ENCODE measurements at places on chromosomes 6 and 20.

GRCh38 chr6:138465007-138465645 lies 34.2 kb downstream of the NHSL1 start:
- DNase-seq = no peak

GRCh38 chr20:4798010-4798409 lies 76.3 kb downstream of the PRND start:
- DNase-seq = no peak

GRCh38 chr6:25404693-25405169 lies 125.6 kb downstream of the CARMIL1 start:
- DNase-seq = no peak

GRCh38 chr20:36399147-36399968 lies 93.2 kb downstream of the DLGAP4 start:
- DNase-seq = peak; percentile 42

GRCh38 chr6:44248579-44248978 lies 1.7 kb downstream of the HSP90AB1 start:
- DNase-seq = no peak

- DNase-seq = no peak
These were observed 93.6 kb upstream of the AGPAT4 start for GRCh38 chr6:161367472-161367871.

GRCh38 chr6:34272013-34272926 lies 23.5 kb upstream of the SMIM29 start:
- no peak for DNase-seq

DNA sequence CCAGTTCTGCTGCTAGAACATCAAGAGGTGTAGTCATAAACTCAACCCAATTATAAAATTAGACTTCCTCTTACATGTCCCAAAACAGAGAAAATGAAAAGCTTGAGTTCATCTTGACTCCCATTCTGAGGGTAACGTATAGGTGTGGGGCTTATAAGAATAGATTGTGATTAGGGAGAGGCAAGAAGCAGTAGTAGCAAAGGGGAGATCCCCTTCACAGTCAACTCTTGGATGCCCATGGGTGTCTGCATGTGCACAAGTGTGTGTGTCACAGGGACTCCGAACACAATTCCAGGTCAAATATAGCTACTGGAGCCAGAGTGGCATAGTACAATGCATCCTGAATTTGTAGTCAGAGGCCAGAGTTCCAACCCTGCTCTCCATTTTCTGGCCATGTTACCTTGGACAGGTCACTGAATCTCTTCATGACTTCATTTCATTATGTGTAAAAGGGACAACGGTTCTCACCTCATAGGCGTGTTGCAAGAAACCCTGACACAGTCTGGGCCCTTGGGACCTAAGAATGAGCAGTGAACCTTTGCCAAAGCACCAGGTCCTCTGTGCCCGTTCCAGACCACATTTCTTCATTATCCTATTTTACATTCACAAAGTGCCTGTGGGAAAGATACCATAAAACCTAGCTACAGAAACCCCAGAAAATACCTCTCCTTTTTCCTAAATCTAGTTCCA lies 11.8 kb downstream of the GSTA4 start:
- DNase-seq = no peak

- no peak for DNase-seq
These were observed 81.2 kb downstream of the UNC5CL start for GRCh38 chr6:40957616-40958492.

GRCh38 chr6:30411515-30412207 lies 66.7 kb downstream of the RPP21 start:
- DNase-seq = peak; percentile 25

DNA sequence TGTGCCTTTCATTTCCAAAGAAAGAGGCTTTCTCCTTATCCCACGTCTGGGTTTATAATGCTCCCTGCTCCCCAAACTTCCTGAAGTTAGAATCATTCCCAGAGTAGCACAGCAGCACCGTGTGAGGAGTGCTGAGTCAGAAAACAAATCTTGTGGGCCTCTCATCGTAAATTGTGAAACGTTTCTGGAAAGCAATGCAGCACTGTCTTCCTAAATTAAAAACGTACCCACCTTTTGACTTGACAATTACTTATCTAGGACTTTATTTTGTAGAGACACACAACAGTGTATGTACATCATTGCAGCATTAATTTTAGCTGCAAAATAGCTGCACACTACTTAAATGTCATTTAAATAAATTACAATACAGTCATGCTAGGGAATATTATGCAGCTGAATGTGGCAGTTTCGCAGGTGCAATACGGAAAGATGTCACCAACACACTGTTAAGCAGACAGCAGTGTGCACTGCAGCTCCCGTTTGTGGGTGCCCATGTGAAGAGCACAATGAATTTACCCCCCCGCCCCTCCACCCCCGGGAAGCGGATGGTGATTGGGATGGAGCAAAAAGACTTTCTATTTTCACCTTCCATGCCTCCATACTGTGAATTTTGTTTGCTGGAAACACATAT lies 30.8 kb downstream of the RRBP1 start:
- DNase-seq = no peak

DNA sequence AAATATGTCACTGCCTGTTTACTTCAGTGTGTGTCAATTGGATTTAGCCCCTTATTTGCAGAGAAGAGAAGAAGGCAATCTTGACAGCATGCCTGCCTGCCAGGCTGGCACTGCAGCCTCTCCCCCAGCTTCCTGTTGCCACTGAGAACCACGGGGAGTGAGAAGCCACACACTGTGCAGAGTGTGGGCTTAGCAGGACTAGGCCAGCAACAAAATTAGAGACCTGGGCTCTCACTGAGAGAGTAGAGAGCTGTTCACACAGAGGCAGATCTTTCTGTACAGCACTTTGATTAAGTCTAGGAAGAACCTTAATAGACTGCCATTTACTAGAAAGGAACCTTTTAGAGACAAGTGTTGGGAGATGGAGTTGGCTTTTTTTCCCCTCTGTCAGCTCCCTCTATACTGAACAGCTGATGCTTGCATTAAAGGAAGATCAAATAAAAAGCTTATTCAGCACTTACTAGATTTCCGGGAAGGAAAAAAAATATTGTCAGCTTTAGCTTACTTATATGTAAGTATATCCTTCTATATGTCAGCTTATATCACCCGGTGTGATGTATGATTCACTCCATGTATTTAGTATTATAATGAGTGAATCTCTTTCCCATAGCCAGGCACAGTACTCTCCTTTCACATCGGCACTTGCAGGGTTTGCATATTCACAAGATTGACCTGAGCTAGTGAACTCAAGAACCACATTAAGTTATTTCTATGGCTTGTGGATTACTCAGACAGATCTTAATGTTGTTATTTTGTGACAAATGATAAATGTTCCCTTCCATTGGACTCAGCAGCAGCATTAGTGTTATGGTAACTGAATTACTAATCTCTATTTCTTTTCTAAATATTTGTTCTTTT lies 851.0 kb upstream of the EPHA7 start:
- peak; percentile 39 for DNase-seq

- no peak for DNase-seq
These were observed 690 bp downstream of the IFNGR1 start for GRCh38 chr6:137218473-137218916.

DNA sequence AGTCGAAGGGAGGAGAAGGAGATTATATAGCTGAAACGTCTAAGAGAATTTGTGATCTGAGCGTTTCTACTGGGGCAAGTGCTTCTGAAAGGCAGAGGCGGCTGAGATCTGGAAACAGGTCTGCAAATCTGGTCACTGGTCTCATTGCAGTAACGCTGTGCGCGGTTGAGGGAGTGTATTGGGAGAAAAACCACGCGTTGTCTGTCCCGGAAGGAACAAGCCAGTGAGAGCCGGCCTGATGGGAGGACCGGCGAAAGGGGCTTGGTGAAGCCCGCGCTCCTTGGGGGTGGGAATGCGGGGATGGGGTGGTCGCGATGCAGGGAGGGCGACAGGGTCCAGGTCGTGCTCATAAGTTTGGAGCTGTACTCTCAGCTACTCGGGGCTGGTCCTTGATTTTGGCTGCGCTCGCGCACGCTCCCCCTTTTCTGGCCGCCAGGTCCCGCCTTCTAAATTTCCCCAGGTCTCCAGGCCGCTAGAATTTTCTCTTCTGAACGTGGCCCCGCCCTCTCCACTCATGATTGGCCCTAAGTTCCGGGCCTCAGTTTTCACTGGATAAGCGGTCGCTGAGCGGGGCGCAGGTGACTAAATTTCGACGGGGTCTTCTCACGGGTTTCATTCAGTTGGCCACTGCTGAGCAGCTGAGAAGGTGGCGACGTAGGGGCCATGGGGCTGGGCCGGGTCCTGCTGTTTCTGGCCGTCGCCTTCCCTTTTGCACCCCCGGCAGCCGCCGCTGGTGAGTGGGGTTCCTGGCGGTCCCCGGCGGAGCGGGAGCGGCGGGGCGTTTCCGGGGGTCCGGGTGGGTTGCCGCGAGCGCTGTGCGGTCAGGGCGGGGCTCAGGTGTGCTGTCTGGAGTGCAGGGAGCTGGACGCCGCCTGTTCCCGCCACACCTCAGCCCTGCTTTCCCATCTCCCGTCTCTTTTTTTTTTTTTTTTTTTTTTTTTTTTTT lies at the start of gene MICB:
Gene MICB (plus strand): TSS at position 615 of the 946 bp plus-strand sequence. CDS start 49 bp downstream, at position 664.
- DNase-seq = peak; percentile 58

DNA sequence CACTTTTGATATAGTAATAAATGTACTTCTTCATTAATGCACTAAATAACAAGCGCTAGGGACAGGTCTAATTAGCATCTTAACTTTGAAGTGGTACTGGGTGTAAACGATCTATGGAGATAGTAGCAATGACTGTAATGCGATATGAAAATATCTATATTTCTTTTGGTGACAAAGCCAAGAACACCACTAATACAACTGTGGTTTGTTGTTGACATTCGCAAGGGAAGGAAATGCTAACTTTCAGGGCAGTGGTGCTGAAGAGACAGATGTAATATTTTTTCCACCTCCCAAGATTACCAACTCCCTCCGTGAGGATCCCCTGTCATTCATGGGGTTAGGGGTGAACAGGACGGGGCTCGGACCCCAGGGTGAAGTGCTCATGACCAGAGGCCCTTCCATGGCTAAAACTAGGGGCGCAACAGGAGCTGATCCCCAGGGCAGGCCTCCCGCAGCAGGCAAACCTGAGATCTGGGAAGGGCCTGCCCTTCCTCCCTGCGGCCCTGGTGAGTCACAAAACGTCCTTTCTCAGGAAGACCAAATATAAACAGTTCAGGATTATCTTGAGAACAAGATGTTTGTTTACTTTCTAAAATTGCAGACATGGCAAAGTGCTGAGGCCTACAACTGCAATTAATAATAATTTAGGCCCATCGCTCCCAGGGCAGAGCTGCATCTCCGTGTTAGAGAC lies 65.0 kb upstream of the TOX2 start:
- DNase-seq = no peak

- DNase-seq = no peak
These were observed 2.5 kb upstream of the KATNA1 start for GRCh38 chr6:149651056-149651455.

- no peak for DNase-seq
These were observed 82.1 kb downstream of the ELOVL5 start for GRCh38 chr6:53266553-53267090.

- DNase-seq = no peak
These were observed 220.3 kb downstream of the ALDH8A1 start for GRCh38 chr6:134729561-134729960.

GRCh38 chr6:148559848-148560433 lies 186.9 kb upstream of the UST start:
- peak; percentile 48 for DNase-seq

- DNase-seq = no peak
These were observed 106.2 kb downstream of the LCA5 start for GRCh38 chr6:79430913-79431536.

DNA sequence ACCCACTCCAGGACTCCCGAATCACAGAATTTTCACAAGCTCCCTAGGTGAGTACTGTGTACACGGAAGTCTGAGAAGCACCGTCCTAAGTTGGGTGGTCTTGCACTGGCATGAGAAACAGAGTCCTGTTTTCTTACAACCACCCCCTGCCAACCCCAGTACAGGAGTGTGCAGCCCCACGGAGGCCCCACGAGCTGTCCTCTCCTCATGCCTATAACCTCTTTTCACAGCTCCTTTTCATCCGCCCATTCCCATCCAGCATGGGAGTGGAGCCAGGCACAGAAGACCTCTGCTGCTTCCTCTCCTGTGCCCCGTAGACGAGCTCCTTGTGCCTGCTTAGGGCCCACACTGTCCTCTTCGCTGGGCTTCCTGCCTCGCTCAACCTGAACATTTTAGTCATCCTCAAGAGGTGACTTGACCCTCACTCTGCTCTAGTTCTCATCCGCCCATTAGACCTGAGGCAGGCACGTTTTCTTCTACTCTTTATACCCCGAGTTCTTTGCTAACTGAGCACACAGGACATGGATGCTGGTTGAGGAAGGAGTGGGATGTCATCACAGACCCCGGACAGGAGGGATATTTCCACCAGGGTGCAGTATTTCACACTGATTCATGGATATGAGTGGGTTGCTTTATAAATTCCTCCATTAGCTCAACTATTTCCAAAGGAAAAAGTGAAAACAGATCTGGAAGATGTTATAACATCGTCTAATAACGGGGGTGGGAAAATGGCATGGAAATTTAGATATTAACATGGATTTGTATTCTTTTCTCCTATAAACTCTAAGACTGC lies 160.5 kb downstream of the TTLL2 start:
- DNase-seq = no peak

DNA sequence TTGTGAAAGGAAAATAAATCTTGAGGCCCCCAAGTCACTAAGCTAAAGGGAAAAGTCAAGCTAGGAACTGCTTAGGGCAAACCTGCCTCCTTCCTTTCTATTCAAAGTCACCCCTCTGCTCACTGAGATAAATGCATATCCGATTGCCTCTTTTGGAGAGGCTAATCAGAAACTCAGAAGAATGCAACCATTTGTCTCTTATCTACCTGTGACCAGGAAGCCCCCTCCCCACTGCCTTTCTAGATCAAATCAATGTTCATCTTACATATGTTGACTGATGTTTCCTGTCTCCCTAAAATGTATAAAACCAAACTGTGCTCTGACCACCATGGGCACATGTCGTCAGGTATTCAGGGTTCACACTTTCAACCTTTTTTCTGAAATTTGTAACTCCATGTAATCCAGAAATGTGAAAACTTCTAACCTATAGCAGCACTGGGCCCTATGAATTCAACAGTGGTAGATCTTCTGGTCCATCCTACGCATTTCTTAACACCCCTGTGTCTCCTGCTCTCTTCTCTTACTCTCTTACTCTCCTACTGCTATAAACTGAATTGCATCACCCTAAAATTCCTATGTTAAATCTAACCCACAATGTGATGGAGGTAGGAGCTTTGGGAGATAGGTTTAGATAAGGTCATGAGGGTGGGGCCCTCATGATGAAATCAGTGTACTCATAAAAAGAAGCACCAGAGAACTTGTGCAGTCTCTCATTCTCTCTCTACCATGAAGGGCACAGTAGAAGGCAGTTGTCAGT lies 89.3 kb downstream of the EPB41L2 start:
- DNase-seq = no peak

- no peak for DNase-seq
These were observed 407.0 kb upstream of the SASH1 start for GRCh38 chr6:147935656-147936055.

- DNase-seq = no peak
These were observed 37.5 kb downstream of the FAM217A start for GRCh38 chr6:4041480-4041879.

All from DMS153 (cell line).